ENCODE measurements at places on chromosomes 5 and 9. TPM values are rescaled to one million over a fixed set of nuclear protein-coding genes. Genes with fewer than 3 reads are reported as not detected.

The SLC35D2 gene
- 13.5 TPM for total RNA-seq

The FAXDC2 gene
- 24.1 TPM for total RNA-seq

The MSX2 gene
- 1.2 TPM for total RNA-seq

The SLC34A3 gene
- total RNA-seq: not detected

The PLPP7 gene
- 115 TPM for total RNA-seq

The GABRP gene
- total RNA-seq: 0.13 TPM

The C6 gene
- total RNA-seq: 90.3 TPM

The IL4 gene
- total RNA-seq: not detected

The SMIM33 gene
- total RNA-seq: not detected

The OR2V2 gene
- total RNA-seq: not detected

The PCDHA11 gene
- total RNA-seq: not detected

The FRRS1L gene
- 1.2 TPM for total RNA-seq

The INSL6 gene
- total RNA-seq: not detected

The RLN2 gene
- total RNA-seq: not detected

The ISL1 gene
- not detected for total RNA-seq

The SOWAHA gene
- 0.13 TPM for total RNA-seq

The OR1Q1 gene
- not detected for total RNA-seq

- DNase-seq: no peak
These were observed 254.4 kb downstream of the NDUFS4 start for GRCh38 chr5:53814819-53815218.

GRCh38 chr5:43227655-43228054, 35.6 kb downstream of the NIM1K start:
- no peak for DNase-seq

DNA sequence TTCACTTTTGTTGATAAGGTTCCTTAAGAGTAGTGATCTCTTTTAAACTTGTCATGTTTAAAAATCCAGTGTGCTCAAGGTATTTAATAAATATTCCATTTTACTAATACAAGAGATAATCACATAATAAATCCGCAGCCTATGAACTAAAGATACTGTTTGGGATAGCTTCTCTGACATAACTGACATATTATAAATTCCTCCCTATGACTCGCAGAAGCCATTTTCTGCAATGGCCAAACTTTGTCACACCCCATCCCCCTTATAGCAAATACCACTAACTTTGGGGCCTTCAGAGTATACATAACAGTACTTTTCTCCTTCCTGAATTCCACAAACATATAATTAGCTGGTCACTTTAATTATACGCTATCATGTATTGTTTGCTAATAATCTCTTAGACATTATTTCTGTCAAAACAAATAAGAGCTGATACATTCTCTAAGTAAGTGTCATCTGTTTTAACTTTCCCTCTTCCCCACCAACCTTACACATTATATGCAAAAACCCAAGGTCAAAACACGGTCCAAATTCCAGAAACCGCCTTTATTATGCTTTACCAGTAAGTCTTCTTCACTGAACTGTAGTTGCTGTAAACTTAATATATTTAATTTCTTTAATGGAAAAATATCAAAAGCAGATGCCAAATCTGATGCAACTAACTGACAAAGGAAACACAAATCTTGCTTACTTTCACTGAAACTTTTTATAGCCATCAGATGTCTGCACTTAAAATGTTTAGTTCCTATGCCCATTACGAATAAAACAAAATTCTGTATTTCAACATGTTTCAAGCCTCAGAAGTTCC, 971 bp downstream of the TMEM267 start:
- no peak for DNase-seq

- DNase-seq: no peak
These were observed 1.5 kb downstream of the SH3GLB2 start for GRCh38 chr9:129026442-129027223.

DNA sequence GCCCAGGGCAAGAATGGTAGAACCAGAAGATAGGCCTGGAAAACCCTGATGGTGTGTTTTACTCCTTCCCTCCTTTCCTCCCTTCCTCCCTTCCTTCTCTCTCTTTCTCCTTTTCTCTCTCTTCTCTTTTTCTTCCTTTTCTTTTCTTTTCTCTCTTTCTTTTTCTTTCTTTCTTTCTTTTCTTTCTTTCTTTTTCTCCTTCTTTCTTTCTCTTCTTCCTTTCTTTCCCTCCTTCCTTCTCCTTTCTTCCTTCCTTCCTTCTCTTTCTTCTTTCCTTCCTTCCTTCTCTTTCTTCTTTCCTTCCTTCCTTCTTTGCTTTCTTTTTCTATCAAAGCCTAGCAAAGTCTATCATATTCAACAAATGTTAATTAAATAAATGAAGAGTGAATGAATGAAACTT, 24.0 kb upstream of the UBE2QL1 start:
- no peak for DNase-seq

DNA sequence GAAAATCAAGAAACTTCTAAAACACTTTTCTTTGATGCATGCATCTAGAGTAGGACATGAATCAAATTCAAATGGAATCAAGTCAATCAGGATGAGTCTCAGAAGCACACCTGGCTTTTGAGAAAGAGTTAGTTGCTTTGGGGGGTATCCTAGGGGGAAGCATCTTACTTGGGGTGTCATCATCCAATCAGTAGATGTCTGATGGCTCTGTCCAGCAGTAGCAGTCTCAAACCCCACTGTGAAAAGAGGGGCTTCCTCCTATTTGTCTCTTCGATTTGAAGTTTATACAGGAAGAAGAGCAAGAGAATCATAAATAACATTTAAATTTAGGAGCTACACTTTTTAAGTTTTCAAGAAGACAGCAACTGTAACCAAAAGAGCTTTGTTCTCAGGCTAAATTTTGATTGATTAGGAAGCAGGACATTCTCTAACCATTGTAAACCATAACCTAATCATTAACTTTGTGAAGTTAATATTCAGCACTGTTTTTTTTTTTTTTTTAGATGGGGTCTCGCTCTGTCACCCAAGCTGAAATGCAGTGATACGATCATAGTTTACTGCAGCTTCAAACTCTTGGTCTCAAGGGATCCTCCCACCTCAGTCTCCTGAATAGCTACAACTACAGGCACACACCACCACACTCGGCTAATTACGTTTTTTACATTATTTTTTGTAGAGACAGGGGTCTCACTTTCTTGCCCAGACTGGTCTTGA, 614.7 kb downstream of the CSNK1G3 start:
- DNase-seq: no peak

GRCh38 chr5:88956416-88956815, 73.4 kb upstream of the MEF2C start:
- no peak for DNase-seq

GRCh38 chr9:1839909-1840308, 175.2 kb upstream of the SMARCA2 start:
- no peak for DNase-seq

- no peak for DNase-seq
These were observed 14.1 kb upstream of the TNFAIP8 start for GRCh38 chr5:119341452-119342349.

GRCh38 chr5:169788168-169788567, 151.1 kb downstream of the DOCK2 start:
- DNase-seq: no peak

GRCh38 chr5:134611515-134611914, 21.1 kb downstream of the SAR1B start:
- no peak for DNase-seq

- no peak for DNase-seq
These were observed 24.3 kb upstream of the CNOT6 start for GRCh38 chr5:180469866-180470265.

- no peak for DNase-seq
These were observed 159.5 kb upstream of the ACTBL2 start for GRCh38 chr5:57642066-57642465.

GRCh38 chr9:123482295-123482968, 126.4 kb downstream of the CRB2 start:
- DNase-seq: no peak

GRCh38 chr5:79456890-79457583, 56.9 kb downstream of the HOMER1 start:
- DNase-seq: no peak

DNA sequence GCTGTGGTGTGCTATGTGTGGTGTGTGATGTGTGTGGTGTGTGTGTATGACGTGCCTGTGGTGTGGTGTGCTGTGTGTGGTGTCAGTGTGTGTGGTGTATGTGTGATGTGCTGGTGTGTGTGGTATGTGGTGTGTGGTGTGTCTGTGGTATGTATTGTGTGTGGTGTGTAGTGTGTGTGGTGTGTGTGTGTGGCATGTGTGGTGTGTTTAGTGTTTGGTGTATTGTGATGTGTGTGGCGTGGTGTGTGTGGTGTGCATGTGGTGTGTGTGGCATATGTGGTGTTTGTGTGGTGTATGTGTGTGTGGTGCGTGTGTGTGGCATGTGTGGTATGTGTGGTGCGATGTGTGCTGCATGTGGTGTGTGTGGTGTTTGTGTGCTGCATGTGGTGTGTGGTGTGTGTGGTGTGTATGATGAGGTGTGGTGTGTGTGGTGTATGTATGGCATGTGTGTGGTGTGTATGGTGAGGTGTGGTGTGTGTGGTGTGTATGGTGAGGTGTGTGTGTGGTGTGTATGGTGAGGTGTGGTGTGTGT, 18.3 kb upstream of the RNU6ATAC start:
- DNase-seq: no peak

GRCh38 chr5:160605266-160605665, 183.6 kb downstream of the PTTG1 start:
- DNase-seq: no peak

GRCh38 chr9:129258823-129259301, 80.8 kb upstream of the IER5L start:
- peak; percentile 42 for DNase-seq

GRCh38 chr5:93395971-93396379, 185.0 kb downstream of the NR2F1-AS1 start:
- DNase-seq: no peak

GRCh38 chr9:80791836-80792235, 897.5 kb downstream of the TLE1 start:
- no peak for DNase-seq

GRCh38 chr5:60277941-60278340, 384.4 kb upstream of the PDE4D start:
- DNase-seq: no peak

DNA sequence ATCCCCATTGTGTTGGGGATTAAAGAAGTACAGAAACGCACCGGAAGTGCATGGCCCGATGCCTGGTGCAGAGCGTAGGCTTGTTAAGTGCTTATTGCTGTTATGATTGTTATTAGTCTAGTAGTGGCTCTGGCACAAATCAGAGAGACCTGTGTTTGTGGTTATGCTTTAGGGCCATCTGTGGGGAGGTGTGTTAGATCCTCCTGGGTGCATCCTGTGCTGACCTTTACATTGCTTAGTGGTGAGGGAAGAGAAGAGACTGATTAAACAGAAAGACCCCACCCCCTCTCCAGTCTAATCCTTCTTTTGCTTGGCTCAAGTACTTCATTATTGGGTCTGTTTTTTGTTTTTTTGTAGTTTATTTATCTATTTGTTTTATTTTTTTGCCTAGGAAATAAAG, 112.7 kb upstream of the SPRY4 start:
- DNase-seq: no peak

DNA sequence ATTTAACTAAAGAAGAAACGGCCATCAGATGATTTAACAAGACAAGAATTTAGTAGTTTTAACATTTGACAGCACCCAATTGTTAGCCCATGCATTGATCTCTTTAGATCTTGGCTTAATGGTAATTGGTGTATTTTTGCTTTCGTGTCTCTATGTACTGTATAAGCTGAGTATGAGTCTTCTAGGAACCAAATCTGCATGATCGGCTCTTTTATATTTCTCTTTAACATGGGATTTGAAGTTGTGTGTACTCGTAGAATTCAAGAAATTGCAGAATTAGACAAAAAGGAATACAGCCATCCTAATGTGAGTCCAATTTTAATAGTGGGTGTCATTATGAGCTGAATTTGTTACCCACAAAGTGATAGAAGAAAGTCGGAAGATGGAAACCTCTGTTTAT, 438.9 kb upstream of the WWC1 start:
- no peak for DNase-seq

DNA sequence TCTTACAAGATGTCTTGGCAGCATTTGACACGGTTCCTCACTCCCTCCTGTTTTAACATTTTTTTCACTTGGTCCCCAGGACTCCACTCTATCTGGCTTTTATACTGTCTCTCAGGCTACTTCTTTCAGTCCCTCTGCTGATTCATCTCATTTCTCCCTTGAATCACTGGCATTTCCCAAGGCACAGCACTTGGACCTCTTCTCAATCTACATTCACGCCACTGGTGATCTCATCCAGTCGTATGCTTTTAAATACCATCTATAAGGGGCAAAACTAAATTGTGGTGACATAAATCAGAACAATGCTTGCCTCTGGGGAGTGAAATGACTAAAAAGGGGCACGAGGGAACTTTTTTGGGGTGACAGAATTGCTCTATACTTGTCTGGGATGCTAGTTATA, 47.1 kb downstream of the MAPKAP1 start:
- DNase-seq: no peak

DNA sequence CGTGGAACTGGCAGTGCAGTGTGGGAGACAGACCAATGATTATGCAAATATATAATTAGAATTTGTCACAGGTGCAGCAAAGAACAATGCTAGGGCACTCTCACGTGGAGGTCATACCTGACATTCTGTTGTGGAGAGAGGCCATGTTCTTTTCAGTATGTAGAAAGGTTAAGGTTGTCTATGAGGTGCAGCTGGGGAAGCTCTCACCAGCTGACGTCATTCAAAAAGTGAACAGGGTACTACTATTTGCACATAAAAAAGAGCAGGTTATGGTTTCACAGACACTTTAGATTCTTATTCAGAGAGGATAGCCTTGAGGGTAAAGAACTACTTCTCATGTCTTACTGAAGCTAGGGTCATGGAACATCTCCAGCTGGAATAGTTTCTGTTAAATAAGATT, 19.1 kb downstream of the SH3GL2 start:
- no peak for DNase-seq

- DNase-seq: no peak
These were observed 993 bp downstream of the HCN1 start for GRCh38 chr5:45694971-45695803.

- DNase-seq: no peak
These were observed 37.8 kb downstream of the MEF2C start for GRCh38 chr5:88845081-88845697.

DNA sequence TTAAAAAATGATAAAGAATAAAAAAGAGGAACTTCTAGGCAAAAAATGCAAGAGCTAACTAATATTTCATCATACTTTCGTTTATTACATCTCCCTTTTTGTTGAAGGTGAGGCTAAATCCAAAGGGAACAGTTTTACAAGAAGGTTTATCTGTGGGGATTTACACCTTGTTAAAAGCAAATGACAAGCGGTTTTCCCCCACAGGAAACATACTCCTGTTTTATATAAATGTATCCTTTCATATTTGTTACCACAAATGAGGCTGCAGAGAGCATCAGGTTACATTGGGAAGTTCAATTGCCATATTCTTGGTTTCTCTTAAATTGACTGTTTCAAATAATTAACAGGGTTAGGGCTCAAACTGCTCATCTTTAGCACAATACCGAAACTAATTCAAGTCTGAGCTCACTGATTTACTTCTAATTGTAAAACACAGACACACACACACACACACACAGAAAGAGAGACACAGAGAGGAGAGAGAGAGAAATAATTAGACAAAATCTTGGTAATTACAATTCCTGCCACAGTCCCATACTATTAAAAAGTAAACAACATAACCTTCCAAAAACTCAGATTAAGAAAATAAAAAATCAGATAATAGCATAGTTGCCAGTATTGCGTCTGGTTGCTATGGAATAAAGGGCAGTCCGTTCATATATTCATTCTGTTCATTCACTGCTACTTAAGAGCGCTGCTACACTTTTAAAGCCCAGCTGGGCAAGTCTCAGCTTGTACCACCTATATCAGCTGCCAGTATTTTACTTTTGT, 17.1 kb downstream of the RFX3 start:
- DNase-seq: no peak

Data from Right ventricle myocardium superior (tissue), 1 donor.